CD4-positive, alpha-beta memory T cell (primary cell): ENCODE measurements at places on chromosomes 4 and X. TPM values are rescaled to one million over a fixed set of nuclear protein-coding genes. Genes with fewer than 3 reads are reported as not detected.

DNA sequence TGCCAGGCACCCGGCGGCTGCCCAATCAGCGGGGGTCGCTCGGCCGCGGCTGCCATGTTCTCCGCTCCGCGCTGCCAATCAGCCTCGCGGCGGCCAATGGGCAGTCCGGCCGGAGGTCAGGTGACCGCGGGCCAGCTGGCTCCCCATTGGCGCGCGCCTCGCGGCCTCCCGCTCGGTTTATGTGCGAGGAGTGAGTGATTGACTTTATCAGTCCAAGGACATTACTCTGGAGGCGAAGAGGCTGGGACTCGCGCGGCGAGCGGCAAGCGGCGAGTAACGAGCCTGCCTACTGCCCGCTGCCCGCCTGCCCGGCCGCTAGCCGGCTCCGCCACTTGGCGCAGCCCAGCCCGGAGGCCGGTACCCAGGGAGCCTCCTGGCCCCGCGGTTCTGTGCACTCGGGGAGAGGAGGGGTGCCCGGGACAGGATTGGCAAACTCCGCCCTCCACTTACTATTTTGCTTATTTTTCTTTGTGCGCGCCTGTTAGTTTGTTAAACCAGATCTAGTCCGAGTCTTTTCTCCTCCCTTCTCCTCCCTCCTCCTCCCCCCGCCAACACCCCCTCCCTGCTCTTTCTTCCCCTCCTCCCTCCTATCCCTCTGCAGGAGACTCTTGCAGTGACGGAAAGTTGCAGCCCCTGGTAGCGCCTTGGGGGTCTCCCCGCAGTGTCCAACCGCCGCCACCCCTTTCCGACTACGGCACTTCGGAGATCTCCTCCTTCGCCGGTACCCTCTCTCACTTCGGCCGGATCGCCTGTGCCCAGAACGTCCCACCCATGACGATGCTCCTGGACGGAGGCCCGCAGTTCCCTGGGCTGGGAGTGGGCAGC is at the start of gene ZIC3:
Gene ZIC3 (plus strand): TSS at position 207 of the 825 bp plus-strand sequence. CDS start 565 bp downstream, at position 772.
- H3K4me1 ChIP-seq, result no peaks in the 10 kb centered on the region
- H3K27ac ChIP-seq, result no peak within 1 kb of the TSS
- no peak within 1 kb of the TSS for H3K4me3 ChIP-seq
- no peaks in the 10 kb centered on the region for H3K36me3 ChIP-seq

DNA sequence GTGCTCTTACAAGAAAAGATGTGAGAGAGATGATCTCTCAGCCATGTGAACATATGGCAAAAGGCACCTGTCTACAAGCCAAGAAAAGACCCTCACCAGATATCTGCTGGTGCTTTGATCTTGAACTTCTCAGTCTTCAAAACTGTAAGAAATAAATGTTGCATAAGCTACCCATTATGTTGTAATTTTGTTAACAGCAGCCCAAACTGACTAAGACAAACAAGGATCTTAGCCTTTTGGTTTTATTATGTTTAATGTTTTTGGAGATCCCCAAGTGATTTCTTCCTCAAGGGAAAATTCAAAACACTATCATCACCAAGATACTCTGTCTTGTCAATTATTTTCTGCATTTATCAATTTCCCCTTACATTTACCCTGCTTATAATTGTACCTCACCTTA is 21.8 kb upstream of the CCNI start:
- H3K36me3 ChIP-seq, result no peaks in the 10 kb centered on the region
- H3K4me1 ChIP-seq, result peaks cover 18% of the 10 kb centered on the region
- no peak overlapping the region for H3K27ac ChIP-seq
- no peak for DNase-seq
- no peaks in the 10 kb centered on the region for H3K27me3 ChIP-seq

The ALPK1 gene
- 4.1 TPM for polyA plus RNA-seq

DNA sequence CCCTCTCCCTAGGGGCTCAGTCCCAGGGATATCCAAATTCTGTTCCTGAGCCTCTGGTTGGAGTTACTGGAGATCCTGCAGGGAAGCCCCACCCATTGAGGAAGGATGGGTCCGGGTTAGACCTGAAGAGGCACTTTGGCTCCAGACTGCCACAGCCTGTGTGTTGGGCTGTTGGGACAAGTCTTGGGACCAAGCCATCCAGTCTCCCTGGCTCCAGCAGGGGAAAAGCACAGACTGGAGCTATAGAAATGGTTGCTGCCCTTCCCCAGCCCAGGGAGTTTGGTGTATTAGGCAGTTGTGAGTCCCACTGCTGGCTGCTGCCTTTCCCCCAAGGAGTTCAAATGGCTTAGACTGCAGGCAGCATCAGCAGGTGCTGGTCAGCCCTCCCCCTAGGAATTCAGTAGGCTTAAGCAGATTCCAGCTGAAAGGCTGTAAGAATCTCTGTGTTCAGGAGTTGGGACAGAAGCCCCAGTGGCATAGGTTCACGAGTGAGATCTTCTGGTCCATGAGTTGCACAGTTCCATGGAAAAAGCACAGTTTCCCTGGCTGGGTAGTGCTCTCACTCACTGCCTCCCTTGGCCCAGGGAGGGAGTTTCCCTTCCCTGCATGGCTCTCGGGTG is 344.0 kb upstream of the EPHA5 start:
- no peak overlapping the region for H3K27ac ChIP-seq
- DNase-seq, result no peak
- no peaks in the 10 kb centered on the region for H3K36me3 ChIP-seq
- no peak overlapping the region for H3K4me3 ChIP-seq
- no peaks in the 10 kb centered on the region for H3K27me3 ChIP-seq

DNA sequence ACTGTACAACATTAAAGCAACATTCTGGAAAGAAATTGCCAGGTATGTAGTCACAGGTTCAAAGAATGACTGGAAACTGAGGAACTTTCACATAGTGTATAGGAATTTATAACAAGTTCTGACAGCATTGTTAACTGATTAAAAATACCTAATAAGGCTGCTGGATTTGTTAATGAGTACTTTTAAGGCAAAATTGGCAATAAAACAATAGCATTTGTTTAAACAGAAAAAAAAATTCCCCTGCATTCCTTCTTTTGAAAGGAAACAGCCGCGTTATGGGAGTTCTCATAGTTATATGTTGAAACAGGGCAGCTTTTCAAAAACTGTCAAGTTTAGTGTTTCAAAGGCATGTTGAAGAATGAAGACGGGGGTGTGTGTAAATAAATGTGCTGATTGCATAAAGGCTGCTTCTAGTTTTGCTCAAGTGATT is 282.5 kb upstream of the FAT1 start:
- H3K27ac ChIP-seq, result no peak overlapping the region
- DNase-seq, result no peak
- H3K4me3 ChIP-seq, result no peak overlapping the region
- no peaks in the 10 kb centered on the region for H3K27me3 ChIP-seq

DNA sequence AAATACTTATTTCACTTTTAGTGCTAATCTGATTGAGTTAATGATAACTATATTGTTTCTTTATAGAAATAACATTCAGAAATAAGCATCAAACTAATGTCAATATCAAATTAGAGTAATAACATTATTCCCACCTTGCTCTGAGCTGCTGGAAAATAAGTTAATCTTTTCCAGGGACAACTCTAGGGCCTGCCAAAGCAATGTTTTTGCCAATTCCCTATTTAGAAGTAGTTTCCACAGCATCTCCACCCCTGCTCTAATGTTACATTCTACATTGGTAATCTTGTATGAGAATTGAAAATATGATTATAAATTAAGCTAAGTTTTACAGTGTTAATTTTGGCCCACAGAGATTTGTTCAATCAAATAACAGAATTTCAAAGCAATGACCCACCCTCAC is 68.3 kb downstream of the REELD1 start:
- H3K36me3 ChIP-seq, result no peaks in the 10 kb centered on the region
- no peaks in the 10 kb centered on the region for H3K27me3 ChIP-seq

The MSX1 gene
- polyA plus RNA-seq, result not detected

DNA sequence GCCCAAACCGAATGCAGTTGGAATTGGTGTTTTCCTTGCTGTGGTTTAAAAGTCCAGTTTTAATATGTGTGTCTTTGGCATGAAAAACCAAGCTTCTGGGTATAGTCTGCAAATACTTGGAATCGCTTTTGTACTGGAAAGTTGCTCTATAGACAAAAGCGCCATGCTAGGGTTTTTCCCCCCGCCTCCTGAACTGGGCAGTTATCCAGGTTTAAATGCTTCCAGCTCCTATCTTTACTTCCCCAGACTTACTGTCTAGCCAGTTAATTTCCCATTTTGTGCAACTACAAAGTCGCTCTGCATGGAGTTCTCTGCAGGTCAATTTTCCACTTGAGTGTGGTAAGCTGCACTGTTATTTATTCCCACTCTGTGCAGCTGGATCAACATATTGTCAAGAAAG is 2.7 kb downstream of the RASL11B start:
- no peak for DNase-seq
- H3K36me3 ChIP-seq, result no peaks in the 10 kb centered on the region
- peaks cover 7% of the 10 kb centered on the region for H3K27me3 ChIP-seq
- H3K27ac ChIP-seq, result no peak overlapping the region

GRCh38 chr4:8039290-8039689 is 99.6 kb upstream of the AFAP1 start:
- no peaks in the 10 kb centered on the region for H3K27me3 ChIP-seq
- H3K36me3 ChIP-seq, result no peaks in the 10 kb centered on the region
- no peak overlapping the region for H3K27ac ChIP-seq
- H3K4me1 ChIP-seq, result peaks cover 11% of the 10 kb centered on the region

The G3BP2 gene
- polyA plus RNA-seq, result 125 TPM

The F8A3 gene
- 9.8 TPM for polyA plus RNA-seq

- H3K4me1 ChIP-seq, result no peaks in the 10 kb centered on the region
- no peak overlapping the region for H3K4me3 ChIP-seq
- H3K27ac ChIP-seq, result no peak overlapping the region
- H3K27me3 ChIP-seq, result no peaks in the 10 kb centered on the region
- no peak for DNase-seq
Measured at GRCh38 chr4:26015133-26015651, 101.2 kb downstream of the SMIM20 start.

DNA sequence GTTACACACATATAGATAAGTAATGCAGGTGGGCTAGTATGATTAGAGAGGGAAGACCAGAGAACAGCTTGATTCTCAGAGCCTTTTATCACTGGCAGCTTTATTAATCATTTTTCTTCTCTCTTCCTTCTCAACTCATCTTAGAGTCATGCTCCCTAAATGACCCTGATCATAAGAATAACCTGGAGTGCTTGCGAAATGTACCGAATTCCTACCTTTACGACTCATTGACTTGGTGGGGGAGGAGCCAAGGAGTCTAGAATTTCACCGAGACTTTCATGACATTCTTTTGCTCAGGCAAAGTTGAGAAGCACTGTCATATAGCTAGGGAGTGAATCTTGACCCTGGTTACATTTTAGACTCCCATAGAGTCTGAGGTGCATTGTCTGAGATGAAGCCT is 298.9 kb upstream of the PUDP start:
- H3K36me3 ChIP-seq, result no peaks in the 10 kb centered on the region
- no peak overlapping the region for H3K27ac ChIP-seq
- H3K4me1 ChIP-seq, result no peaks in the 10 kb centered on the region
- no peak for DNase-seq
- H3K4me3 ChIP-seq, result no peak overlapping the region

The POF1B gene
- polyA plus RNA-seq, result 0.84 TPM

- no peak for DNase-seq
- no peaks in the 10 kb centered on the region for H3K27me3 ChIP-seq
- H3K27ac ChIP-seq, result no peak overlapping the region
- no peak overlapping the region for H3K4me3 ChIP-seq
- H3K4me1 ChIP-seq, result no peaks in the 10 kb centered on the region
Measured at GRCh38 chrX:148874636-148875246, 374.3 kb downstream of the AFF2 start.

DNA sequence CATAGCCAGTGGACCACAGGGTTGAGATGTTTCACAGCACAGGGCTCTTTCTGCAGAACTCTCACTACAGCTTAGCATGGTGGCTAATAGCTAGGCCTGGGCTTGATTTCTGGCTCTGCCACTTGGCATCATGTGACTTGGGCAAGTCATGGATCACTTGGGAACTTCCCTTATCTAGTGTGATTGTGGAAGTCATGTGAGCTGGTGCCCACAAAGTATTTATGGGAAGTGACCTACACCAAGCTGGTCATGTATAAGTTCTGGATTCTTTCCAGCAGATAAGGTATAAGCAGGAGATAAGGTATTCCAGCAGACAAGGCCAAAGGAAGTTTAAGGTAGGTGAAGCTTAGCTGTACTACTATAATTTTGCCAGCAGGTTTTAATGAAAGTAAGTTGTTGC is 61.0 kb downstream of the REELD1 start:
- no peaks in the 10 kb centered on the region for H3K4me1 ChIP-seq
- H3K27ac ChIP-seq, result no peak overlapping the region
- H3K4me3 ChIP-seq, result no peak overlapping the region
- no peak for DNase-seq
- no peaks in the 10 kb centered on the region for H3K27me3 ChIP-seq
- H3K36me3 ChIP-seq, result no peaks in the 10 kb centered on the region

DNA sequence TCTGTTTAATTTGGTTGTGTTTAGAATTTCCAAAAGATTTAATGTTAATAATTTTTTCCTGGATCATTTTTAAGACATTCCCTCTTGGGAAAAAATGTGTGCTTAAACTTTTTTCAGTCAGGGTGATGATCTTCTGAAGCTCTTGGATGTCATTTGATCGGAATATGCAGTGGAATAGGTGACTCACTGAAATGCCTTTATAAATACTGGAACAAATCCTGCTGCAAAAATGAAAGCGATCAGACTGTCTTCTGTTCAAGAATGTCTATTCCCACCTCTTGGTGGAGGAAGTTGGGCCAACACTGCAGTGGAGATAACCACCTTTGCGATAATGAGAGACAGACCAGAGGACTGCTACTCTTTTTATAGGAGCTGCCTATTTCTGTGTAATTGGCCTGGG is 46.7 kb downstream of the LARP1B start:
- H3K36me3 ChIP-seq, result no peaks in the 10 kb centered on the region
- H3K27me3 ChIP-seq, result no peaks in the 10 kb centered on the region
- DNase-seq, result no peak
- H3K27ac ChIP-seq, result no peak overlapping the region

DNA sequence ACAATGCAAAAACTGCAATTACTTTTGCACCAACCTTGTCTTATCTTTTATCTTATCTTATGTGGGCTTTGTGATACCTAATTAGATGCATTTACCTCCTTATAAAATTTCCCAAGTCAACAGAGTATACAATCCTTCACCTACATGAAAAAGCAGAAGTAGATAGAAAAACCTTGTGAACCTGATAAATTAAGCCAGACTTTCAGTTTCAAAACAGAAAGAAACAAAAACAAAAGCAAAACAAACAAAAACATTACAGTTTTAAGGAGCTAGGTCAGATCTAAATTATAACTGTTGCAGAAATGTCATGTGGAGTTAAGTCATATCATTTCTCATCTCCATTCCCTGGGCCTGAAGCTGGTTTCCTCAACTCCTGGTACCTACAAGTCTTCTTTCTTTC is 24.9 kb upstream of the CXXC4 start:
- no peaks in the 10 kb centered on the region for H3K36me3 ChIP-seq
- no peaks in the 10 kb centered on the region for H3K4me1 ChIP-seq
- H3K27me3 ChIP-seq, result no peaks in the 10 kb centered on the region
- DNase-seq, result no peak

GRCh38 chr4:10612476-10612875 is 72.1 kb downstream of the CLNK start:
- H3K27ac ChIP-seq, result no peak overlapping the region
- no peak for DNase-seq
- no peaks in the 10 kb centered on the region for H3K27me3 ChIP-seq

The MAGEA3 gene
- polyA plus RNA-seq, result not detected

The CENPVL2 gene
- not detected for polyA plus RNA-seq

The AMTN gene
- polyA plus RNA-seq, result not detected

The KLHL4 gene
- 0.30 TPM for polyA plus RNA-seq

GRCh38 chr4:78424461-78424860 is 127.1 kb upstream of the ANXA3 start:
- no peaks in the 10 kb centered on the region for H3K27me3 ChIP-seq
- no peak overlapping the region for H3K4me3 ChIP-seq
- DNase-seq, result no peak
- no peak overlapping the region for H3K27ac ChIP-seq
